ENCODE measurements at places on chromosomes 5 and 9.

- DNase-seq = no peak
Observed at GRCh38 chr5:9063615-9064245, 482.1 kb downstream of the SEMA5A start.

GRCh38 chr5:52554293-52554692 is 233.4 kb upstream of the ITGA1 start:
- DNase-seq = no peak

GRCh38 chr5:19200251-19200650 is 787.7 kb downstream of the CDH18 start:
- no peak for DNase-seq

GRCh38 chr5:60546207-60546606 is 153.8 kb downstream of the DEPDC1B start:
- DNase-seq = no peak

GRCh38 chr5:36842087-36842486 is 34.5 kb upstream of the NIPBL start:
- DNase-seq = no peak

DNA sequence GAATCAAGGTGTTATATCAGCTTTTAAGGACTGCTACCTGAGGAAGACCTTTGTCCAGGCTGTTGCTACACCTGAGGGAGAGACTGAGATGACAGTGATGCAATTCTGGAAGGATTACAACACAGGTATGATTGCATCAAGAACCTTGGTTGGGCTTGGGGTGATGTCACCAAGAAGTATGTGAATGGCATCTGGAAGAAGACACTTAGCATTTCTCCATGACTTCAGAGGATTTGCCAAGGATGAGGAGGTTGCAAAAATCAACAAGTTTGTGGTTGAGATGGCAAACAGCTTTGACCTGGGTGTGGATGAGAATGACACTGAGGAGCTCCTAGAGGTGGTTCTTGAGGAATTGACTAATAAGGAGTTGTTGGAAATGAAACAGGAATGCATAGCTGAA is 67.9 kb upstream of the PANK3 start:
- no peak for DNase-seq

GRCh38 chr5:57298985-57299491 is 125.2 kb downstream of the GPBP1 start:
- DNase-seq = peak; percentile 63

DNA sequence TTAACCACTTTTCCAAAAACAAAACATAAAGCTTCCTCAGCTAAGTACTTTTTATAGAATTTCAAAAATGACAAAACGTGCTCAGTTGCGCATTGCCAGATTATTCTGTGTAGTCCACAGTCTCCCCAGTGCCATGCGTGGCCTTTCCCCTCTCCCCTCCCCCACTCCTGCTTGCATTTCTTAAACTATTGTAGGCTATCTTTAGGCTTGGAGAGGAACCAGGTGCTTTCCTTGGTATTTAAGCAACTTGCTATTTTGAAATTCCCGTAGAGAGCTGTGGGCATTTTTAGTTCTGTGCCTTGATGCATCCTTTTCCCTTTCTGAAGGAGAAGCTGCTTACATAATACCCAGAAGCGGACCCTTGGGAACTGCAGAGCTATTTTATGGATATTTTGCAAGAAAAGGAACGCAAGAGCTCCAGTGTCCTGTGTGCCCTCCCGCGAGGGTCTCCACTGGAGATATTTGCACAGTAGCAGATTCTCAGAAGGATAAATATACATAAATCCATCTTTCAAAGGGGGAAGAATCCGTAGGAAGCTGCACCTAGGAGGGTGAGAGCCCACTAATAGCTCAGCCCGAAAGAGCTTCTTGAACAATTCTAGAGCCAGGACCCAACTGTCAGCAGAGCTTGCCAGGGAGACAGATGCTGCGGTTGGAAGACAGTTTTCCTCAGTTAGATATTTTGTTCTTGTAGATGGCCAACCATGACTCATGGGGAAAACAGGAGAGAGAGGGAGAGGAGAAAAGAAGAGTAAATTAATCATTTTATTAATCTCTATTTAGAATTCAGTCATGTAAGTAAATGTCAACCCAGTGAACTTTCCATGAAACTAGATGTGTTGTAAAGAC is 1298.3 kb upstream of the WWC1 start:
- DNase-seq = no peak

DNA sequence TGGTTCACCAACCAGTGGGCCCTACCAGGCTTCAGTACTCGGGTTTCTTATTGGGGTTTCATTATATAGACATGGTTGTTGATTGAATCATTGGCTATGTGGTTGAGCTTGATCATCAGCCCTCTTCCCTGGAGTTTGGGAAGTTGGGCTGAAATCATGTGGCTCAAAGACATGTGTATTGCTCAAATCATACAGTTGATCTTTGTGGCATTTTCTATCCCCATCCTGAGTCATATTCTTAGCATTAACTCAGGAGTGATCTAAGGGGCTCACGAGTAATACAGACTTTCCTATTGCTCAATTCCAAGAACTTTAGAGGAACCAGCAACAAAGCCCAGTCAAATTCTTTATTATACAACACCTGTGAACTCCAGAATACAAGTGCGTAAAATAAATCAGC is 66.2 kb downstream of the SMC5 start:
- DNase-seq = no peak

GRCh38 chr5:61623401-61624069 is 291.5 kb downstream of the ZSWIM6 start:
- DNase-seq = no peak

DNA sequence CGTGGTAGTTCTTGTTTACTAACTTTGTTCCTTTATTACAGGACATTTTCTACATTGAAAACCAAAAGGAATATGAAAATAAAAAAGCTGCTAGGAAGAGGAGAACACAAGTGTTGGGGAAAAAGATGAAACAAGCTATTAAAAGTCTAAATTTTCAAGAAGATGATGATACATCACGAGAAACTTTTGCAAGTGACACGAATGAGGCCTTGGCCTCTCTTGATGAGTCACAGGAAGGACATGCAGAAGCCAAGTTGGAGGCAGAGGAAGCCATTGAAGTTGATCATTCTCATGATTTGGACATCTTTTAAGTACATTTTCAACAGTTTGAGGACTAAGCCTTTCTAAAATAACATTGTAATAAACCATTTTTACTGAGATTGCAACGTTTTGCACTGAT is 23.8 kb downstream of the PHAX start:
- no peak for DNase-seq

- no peak for DNase-seq
Observed at GRCh38 chr5:9059920-9060691, 485.8 kb downstream of the SEMA5A start.

- peak; percentile 86 for DNase-seq
Observed at GRCh38 chr9:91423785-91424402, at the start of gene NFIL3. Gene NFIL3, minus strand, starts transcription at chr9:91423832. Its CDS starts 13,098 bp downstream, at chr9:91410734.

- DNase-seq = no peak
Observed at GRCh38 chr5:90113108-90113507, 296.4 kb downstream of the CETN3 start.

DNA sequence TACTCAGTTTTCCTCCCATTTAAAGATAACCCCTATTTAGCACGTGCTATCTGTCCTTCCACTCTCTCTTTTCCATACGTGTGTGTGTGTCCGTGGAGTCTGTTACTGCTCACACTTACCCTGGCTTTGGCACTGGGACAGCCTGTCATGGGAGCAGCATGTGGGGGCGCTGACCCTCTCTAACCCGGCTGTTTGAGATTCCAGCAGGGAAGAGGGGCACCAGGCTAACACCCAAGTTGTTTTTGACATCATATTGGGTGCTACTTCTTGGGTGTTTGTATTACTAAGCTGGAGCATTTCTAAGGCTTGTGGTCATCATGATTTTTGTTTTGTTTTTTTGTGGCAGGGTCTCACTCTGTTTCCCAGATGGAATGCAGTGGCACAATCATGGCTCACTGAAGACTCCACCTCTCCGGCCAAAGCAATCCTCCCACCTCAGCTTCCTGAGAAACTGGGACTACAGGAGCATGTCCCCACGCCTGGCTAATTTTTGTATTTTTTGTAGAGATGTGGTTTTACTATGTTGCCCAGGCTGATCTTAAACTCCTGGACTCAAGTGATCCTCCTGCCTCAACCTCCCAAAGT is 56.9 kb upstream of the SIMC1 start:
- DNase-seq = no peak

DNA sequence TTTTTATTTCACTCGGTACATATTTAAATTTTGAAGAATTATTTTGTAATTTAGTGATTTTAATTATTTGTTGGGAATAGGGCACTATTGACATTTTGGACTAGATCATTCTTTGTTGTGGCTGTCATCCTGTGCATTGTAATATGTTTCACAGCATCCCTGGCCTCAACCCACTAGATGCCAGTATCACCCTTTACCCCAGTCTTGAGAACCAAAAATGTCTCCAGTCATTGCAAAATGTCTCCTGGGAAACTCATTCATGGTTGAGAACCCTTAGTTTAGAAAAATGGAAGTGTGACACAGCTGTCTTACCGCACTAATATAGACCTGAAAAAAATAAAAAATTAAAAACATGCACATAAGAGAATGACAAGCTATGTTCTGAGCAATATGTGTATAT is 88.4 kb upstream of the CCDC152 start:
- no peak for DNase-seq

GRCh38 chr5:171422902-171423663 is 3.6 kb downstream of the FGF18 start:
- DNase-seq = no peak

DNA sequence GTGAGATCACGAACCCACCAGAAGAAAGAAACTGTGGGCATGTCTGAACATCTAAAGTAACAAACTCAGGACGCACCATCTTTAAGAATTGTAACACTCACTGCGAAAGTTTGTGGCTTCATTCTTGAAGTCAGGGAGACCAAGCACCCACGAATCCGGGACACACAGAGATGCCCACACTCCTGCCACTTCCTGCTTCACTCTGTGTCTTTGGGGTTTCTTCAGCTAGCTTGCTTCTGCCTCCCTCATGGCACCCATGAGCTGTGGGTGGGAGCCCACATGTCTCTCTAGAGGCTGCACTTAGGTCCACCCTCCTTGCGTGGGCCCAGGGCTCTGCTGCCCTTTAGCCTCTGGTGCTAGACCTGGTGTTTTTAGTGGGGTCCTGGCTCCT is 61.2 kb upstream of the CNOT6 start:
- no peak for DNase-seq

DNA sequence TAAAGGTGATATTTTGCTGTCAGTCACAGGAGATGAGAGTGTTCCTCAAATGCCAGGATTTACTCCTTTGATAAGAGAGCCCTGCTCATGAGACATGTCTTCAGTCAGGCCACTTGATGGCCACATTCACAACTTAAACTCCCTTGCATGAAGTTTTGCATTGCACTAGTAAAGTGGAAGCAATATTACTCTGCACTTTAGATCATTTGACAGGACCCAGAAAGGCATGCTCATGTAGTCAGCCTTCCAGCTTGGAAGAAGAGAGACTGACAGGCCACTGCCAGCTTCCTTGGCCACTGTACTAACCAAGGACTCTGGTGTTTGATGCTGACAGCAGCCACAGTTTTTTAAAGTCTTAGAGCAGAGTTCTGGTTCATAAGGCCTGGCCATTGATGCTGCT is 42.6 kb downstream of the NPR3 start:
- DNase-seq = no peak

- no peak for DNase-seq
Observed at GRCh38 chr5:124824637-124825158, 78.3 kb upstream of the ZNF608 start.

- no peak for DNase-seq
Observed at GRCh38 chr9:93949694-93950449, 5.3 kb downstream of the BARX1 start.

DNA sequence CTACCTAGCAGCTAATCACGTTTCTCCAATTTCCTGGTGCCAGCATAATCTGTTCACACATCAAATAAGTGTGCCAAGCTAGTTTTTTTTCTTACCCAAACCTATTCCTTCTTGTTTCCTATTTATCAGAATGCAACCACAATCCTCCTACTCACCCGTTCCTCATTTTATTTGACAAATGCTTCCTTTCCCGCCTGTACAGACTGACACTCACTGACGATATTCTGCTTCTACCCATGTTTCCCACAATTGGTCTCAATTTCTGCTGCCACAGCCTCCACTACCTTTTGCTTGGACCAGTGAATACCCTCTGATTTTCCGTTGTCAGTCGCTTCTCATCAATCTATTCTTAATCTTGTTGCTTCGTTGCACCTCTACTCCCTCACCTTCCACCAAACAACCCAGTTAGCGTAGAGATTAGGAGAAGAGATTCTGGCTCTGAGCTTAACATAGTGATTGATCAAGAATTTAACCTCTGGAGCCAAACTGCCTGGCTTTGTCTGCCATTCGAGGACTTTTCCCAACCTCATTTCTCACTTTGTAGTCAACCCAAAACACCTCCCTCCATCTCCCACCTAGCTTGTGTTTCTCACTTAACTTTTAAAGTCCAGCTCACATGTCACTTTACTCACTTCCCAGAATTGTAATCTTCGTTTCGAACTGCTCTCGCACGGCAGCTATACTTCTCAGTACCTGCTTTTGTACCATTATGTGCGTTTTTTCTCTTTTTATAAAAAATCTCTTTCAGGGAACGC is 729 bp upstream of the TMEM38B start:
- DNase-seq = peak; percentile 48

GRCh38 chr9:83220730-83221129 is 157.8 kb upstream of the RASEF start:
- no peak for DNase-seq

- no peak for DNase-seq
Observed at GRCh38 chr5:111013011-111013410, 58.5 kb upstream of the TSLP start.

GRCh38 chr5:160961038-160961437 is 109.0 kb upstream of the ATP10B start:
- DNase-seq = no peak

GRCh38 chr5:37791321-37791720 is 48.5 kb downstream of the GDNF start:
- DNase-seq = no peak

GRCh38 chr9:105854783-105855724 is 160.7 kb downstream of the TMEM38B start:
- no peak for DNase-seq

GRCh38 chr9:137764171-137764671 is 113.4 kb upstream of the CACNA1B start:
- DNase-seq = no peak

- DNase-seq = no peak
Observed at GRCh38 chr5:168360521-168361285, 69.3 kb downstream of the WWC1 start.

GRCh38 chr5:53249529-53250200 is 140.1 kb upstream of the MOCS2 start:
- no peak for DNase-seq

DNA sequence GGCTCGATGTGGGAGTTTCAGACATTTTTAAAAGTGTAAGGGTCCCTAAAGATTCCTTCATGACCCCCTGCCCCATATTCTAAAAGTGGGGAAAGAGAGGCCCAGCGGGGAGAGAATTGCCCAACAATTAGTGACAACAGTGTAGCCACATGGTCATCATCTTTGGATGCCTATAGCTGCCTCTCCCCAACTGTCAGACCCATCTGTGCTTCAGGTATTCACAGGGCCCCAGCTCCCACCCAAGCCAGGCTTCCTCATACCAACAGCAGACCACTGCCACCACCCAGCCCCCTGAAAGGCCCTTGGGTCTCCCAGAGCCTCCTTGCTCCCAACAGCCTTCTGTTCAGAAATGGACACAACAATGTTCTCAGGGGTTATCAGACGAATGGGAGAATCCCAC is 4.1 kb downstream of the BICD2 start:
- DNase-seq = no peak

GRCh38 chr5:151617841-151618710 is 26.9 kb upstream of the FAT2 start:
- no peak for DNase-seq

Data from right forelimb (tissue), 1 donor.